ENCODE measurements at places on chromosomes 12 and 14.

- peak; percentile 79 for DNase-seq
Observed at GRCh38 chr12:117032593-117033381, 66.4 kb downstream of the TESC start.

DNA sequence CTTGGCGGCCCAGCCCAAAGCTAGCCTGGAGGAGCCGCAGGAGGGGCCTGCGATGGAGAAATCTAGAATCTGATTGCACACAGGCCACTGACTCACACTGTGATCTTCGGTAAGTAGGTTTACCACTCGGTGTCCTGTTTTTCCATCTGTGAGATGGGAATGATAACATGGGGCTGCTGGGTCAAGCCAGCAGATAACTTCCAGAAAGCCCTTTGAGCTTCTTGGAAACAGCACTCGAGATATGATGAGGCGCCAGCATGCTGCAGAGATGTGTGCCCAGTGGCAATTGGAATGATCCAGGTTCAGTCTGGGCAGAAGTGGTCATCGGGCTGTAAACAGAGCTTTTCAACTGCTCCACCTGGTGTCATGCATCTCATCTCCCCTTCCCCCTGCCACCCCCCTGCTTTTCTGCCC lies 771.3 kb upstream of the TBX3 start:
- DNase-seq, result no peak

GRCh38 chr12:119216084-119216483 lies 37.4 kb downstream of the HSPB8 start:
- no peak for DNase-seq

DNA sequence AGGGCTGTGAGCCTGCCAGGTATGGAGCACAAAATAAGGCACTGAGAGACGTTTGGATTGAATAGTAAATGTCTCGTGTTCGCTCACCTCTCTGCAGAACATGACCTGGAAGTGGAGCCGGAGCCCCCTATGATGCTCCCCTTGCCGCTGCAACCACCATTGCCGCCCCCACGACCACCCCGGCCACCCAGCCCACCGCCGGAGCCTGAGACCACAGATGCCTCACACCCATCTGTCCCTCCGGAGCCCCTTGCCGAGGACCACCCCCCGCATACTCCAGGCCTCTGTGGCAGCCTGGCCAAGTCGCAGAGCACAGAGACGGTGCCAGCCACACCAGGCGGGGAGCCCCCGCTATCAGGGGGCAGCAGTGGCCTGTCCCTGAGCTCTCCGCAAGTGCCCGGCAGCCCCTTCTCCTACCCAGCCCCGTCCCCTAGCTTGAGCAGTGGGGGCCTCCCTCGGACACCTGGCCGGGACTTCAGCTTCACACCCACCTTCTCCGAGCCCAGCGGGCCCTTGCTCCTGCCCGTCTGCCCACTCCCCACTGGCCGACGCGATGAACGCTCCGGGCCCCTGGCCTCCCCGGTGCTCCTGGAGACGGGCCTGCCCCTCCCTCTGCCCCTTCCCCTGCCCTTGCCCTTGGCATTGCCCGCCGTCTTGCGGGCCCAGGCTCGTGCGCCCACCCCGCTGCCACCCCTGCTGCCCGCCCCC lies 18.7 kb downstream of the SETD1B start:
- no peak for DNase-seq

DNA sequence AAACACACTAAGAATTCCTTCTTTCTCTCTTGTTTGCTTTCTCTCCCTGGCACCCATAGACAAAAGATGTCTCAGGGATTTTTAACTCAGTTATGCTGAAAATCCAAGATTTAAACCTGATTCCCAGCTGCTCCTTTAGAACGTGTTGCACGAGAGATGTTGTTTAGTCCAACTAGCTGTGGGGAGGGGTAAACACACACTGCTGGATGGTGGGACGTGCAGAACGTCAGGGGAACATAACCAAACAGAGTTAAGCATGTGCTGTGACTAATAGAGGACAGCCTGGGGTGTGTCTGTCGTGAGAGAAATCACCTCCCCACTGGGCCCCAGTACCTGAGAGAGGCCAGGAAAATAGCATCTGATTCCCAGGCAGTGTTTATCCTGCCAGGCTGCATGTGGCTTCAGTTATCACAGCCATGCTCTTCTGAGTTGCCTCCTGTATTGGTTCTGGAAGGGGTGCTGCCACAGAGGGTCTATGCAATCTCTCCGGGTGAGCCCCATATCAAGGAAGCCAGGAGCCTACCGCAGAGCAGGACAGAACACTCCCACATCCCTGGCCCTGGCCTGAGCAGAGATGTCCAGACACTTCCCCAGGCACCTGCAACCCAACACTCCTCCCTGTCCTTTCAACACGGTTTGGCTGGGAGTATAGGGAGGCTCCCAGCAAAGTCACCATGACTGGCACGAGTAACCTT lies 112.7 kb upstream of the EGLN3 start:
- no peak for DNase-seq

- DNase-seq, result peak; percentile 58
Observed at GRCh38 chr12:96219700-96220206, 25.6 kb downstream of the ELK3 start.
